ENCODE measurements at places on chromosomes 4 and X.

DNA sequence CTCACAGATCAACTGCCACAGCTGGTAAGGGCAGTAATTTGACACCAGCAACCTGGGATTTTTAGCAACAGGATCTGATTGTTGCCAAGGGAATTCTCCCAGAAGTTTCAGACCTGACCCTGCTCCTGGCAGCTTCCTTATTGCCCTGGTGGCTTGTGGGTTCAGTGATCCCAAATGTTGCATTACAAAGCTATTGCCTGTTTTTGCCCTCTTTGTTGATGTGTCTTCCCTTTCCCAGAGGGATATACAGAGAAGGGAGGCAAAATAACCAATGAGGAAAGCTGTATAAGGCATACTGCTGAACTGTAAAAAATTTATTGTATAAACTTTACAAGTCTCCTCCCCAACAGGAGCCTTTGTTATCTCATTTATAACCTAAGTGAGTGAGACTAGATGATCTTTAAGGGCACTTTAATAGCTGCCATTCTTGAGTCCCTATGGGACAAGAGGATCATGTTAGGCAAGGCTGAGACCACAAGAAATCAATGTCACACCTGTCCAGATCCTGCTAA lies 22.2 kb downstream of the VSIG4 start:
- DNase-seq, result no peak

DNA sequence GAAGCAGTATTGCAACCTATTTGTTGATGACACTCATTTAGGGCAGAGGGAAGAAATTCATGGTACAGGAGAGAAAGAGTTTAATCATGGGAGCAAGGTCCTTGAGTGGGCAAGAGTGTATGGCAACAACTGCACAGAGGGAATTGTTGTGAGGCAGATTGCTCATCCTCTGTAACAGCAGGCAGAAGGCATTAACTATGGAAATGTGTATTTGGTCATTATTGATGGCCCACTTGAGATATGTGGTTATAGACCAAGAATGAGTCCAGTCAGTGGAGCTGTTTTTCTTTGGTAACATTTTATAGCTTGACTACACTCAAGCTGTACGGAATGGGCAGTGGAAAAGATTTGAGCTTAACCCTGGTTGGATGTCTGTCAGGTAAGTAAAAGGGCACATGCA lies 15.9 kb downstream of the PLRG1 start:
- no peak for DNase-seq

DNA sequence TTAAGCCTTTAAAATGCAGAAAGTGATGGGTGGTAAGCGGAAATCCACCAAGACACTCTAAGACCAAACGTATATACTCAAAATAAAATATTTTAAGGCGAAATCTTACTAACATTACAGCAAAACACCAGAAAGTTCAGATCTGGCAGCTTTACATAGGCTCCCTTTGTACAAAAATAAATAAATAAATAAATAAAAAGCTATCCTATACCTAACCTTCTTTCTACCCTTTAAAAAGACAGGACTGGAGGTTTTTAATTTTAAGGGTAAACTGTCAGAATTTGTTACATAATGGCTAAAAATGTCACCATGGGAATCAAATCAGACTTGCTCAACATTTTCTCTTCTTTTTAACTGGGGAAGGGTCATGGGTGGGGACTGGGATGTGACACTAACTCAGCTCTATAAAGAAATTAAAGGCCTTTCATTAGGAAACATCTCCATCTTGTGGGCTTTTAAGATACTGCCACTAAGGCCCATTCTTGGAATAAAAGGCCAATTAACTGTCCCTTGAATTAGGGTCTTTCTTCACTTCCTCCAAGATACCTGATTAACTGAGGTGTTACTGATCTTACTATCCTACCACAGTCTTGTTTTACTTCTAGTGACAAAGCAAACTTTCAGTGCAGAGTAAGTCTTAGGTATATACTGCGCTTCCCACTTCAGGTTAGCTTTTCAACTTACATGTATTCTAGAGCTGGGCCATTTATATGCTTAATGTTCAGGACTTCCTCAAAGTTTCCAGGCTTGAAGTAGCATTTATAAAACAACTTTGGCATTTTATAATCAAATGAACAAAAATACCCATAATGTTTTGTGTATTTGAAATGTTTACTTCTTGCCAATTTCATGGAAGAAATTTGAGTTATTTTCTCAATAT lies 13.3 kb downstream of the HNRNPD start:
- no peak for DNase-seq

GRCh38 chr4:7647600-7648543 lies 213.1 kb upstream of the PSAPL1 start:
- DNase-seq, result no peak

DNA sequence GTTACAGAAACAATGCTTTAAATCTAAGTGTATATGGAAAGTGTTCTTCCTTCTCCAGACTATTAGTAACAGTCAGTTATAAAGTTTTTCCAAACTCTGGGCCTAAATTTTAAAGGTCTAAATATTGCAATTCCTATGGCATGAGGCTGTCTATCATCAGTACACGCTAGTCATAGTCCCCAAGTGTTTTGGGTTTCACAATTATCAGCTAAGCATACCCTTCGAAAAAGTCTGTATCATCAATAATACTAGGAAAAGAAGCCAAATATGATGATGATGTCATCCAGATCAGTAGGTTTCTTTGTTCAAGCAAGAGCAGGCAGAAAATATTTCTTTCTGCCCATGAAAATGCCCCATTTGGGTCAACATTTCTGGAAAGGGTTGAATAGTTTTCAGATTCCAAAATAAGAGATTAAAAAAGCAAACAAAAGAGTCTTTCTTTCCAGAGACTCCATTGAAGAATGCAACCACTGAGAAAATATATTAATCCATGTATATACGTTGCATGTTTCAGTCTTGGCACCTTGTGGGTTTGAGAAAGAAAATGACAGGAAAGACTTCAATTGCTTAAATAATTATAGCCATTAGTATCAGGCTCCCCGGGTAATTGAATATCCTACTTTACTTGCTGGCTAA lies 173.8 kb downstream of the CAMK2D start:
- no peak for DNase-seq

- no peak for DNase-seq
Observed at GRCh38 chr4:36046026-36046425, 198.3 kb downstream of the ARAP2 start.

- DNase-seq, result no peak
Observed at GRCh38 chr4:5660185-5660584, 48.2 kb downstream of the EVC2 start.

DNA sequence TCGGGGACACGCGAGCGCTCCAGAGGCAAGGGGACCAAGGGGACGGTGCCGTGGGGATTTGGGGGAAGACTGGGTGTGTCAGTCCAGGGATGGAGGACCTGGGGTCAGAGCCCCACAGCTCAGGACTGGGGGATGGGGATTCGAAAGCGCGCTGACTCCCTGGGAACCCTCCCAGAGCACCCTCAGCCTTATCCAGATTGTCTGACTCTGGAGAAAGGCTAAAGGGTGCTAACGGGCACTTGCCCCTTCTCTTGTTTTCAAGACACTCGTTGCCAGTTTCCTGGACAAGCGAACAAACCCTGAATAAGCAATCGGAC lies 1.1 kb downstream of the DOCK11 start:
- no peak for DNase-seq

Data from SHP77 (cell line).